Activated CD4-positive, CD25-positive, alpha-beta regulatory T cell (primary cell): ENCODE measurements at places on chromosomes 6 and 20.

DNA sequence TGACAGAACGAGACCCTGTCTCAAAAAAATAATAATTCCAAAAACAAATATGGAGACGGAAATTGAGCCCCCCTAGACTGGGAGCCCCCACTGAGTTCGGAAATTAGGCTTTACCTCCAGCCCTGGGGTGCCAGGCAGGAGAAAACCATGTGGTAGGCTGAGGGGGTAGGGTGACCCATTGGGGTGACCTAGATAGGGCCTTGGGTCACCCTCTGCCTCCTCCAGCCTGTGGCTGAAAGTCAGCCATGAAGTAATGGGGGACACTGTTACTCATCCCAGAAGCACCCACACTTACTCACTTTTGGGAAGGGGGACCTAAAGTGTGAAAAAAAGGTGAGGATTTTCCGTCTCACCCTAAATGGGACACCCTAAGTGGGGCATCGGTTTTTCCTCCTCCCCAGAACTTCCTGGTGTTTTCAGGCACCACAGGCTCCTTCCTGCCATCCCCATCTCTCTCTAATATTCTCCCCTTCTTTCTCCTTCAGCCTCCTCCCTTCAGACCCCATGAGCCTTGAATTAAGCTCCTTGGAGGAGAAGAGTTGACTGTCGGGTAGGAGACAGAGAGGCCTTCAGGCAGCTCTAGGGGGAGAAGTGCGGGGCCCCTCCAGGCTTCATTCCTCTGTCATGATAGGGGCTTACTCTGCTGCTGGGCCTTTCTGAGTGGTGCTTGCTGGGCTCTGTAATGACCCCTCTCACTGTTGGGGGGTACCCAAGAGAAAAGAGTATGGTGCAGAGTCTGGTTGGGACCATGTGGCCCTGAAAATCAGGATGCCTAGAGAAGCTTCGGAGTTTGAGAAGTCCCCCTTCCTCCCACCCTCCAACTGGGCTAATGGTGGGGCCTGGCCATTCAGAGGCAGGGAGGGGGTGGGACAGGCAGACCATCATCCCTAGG is 2.4 kb downstream of the LTB start:
- DNase-seq: no peak

- DNase-seq: peak; percentile 28
These were observed 88.0 kb downstream of the FAM217A start for GRCh38 chr6:3990692-3991491.

DNA sequence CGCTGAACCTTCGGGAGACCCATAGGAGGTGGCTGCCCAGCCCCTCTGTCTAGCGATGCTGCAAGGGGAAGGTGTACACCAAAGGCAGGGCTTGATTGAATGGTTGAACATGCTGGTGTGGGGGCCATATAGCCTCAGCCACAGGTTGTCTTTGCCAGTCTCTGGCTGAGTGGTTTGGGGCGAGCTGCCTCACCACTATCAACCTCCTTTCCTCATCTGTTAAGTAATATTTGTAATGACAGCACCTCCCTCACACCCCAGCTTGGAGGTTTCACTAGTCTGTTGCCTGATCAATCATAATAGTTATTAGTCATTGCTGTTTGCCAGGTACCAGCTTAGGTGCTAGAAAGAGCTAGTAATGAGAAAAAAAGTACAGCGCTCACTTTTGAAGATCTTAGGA is 11.8 kb upstream of the ZNF831 start:
- DNase-seq: peak; percentile 40

DNA sequence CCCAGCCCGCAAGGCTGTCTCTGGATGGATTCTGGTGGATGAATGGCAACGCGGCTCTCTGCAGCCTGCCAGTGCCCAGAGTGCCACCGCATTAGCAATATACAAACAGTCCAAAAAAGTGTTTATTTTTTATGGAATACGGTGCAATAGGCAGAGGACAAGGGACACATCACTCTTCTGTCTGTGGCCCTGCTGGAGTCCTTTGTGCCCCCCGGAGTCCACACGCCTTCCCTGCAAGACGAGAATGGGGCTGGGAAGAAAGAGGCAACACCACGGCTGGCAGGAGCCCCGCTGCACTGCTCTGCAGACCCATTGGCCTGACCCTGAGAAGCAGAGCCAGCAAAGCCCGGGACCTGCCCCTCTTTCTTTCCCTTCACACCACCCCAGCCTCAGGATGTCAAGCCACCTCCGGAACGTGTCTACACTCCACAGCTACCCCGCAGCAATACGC is 196.3 kb downstream of the SYNDIG1 start:
- DNase-seq: no peak

DNA sequence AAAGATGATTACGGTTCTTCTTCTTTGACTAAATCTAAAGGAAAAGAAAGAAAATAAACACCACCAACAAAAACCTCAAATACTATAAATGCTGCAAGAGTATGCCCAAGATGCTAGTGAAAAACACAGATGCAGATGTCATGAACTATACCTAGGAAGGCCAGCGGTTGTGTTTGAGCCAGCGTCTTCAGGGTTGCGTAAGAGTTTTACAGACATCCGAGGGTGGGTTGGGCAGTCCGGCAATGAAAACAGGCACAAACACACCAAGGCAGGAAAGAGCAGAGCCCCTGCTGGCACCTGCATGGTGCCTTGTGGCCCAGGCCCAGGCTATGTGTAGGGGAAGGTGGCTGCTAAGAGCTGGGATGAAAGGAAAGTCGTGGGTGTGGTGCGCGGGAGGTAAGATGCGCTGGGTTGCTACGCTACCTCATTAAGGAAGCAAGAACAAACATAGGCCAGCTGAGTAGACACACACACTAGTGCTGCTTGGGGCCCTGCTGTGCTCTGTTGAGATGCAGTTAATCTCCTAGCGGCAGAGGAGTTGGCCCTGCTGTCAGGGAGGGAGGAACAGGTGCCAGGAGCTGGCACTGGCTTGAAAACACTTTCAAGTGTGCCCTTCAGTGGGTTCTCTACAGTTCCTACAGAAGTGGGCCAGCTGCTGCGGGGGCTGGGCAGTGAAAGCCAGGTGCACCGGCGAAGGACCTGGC is 170.2 kb upstream of the PLN start:
- no peak for DNase-seq

- DNase-seq: no peak
These were observed 248.5 kb downstream of the BTBD3 start for GRCh38 chr20:12166053-12166717.
